ENCODE measurements at places on chromosomes 12 and 14.

- no peak for DNase-seq
These were observed 63.2 kb downstream of the TSPAN11 start for GRCh38 chr12:30989754-30990153.

- DNase-seq = no peak
These were observed 21.9 kb downstream of the CLEC9A start for GRCh38 chr12:10052193-10052913.

GRCh38 chr14:104687601-104688504 lies 1.6 kb upstream of the INF2 start:
- DNase-seq = peak; percentile 34

DNA sequence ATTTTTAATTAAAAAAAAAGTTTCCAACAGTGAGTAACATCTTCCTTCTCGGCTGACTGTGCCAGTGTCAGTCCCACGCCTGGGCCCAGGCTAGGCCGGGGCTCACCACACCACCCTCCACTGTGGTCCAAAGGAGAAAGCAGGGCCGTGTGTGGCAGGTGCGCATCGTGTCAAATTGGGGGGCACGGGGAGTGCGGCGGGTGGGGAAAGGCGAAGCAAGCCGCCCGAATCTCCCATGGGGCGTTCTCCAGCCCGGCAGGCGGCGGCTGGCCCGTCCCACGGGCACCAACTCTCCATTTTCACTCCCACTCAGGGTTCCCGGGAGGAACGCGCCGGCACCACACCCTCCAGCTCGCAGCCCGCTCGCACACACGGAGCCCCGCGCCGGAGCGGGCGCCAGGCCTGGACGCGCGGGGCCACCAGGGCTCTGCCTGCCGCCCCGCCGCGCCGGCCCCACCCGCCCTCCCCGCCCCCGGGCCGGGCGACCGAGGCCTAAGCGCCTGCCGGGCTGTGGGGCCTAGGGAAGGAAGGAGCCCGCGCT lies 604 bp downstream of the EEA1 start:
- peak; percentile 51 for DNase-seq

DNA sequence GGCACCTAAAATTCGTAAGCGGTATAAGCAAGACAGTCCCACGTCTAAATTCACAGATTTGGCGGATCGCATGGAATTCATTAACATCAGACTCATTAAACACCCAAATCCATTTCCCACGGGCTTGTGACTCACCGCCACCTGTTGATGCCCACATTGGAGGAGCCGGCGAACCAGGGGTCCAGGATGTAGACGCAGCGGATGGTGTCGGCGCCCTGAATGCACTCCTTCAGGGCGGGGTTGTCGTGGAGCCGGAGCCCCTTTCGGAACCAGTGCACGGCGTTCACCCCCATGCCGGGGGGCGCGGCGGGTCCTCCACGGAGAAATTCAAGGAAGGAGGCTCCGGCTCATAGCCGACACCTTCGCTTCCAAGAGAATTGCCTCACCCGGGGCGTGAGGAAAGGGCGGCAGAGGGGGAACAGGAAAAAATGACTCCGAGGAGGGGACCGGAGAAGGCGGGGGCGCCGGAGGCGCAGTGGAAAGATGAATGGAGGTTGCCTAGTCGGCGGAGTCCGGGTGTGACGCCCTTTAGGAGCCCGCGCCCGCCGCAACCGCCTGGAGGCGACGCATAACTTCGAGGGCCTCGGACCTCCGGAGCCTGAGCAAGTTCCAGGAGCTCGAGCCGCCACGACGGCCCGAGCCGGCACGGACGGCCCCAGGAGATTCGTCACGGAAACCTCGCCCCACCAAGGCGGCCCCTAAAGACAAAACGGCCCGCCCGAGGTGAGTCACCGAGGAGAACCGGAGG lies 506 bp downstream of the CRY1 start:
- DNase-seq = peak; percentile 77

GRCh38 chr14:33290641-33291040 lies 352.0 kb downstream of the NPAS3 start:
- no peak for DNase-seq

DNA sequence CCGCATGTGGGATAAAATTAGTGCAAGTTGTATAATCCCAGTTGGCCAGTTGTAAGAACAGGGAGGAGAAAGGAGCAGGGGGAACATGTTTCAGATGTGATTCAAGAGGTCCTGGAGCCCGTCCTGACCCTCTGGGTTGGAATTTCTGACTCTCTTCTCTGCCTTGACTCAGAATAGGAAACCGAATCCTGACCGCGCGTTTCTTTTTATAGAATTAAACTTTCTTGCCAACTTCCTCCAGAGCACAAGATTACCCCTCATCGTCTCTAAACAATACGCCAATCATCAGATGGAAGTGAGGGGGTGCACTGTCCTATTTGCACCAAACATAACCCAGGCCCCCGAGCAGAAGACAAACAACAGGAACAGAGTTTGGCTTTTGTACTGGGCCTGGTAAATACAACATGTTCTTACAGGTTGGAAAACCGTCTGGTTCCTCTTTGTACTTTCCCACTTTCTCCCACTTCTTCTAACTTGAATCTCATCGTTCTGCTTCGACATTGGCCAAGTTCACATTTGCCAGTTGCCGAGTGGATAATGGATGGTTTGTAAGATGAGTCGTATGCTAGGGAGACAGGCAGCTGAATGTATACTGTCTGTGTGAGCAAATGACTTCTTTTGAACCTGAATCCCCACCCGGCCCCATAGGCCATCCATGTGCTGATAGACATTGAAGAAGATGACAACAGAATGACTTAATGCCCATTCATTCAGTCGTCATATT lies 42.6 kb upstream of the MED13L start:
- peak; percentile 91 for DNase-seq

DNA sequence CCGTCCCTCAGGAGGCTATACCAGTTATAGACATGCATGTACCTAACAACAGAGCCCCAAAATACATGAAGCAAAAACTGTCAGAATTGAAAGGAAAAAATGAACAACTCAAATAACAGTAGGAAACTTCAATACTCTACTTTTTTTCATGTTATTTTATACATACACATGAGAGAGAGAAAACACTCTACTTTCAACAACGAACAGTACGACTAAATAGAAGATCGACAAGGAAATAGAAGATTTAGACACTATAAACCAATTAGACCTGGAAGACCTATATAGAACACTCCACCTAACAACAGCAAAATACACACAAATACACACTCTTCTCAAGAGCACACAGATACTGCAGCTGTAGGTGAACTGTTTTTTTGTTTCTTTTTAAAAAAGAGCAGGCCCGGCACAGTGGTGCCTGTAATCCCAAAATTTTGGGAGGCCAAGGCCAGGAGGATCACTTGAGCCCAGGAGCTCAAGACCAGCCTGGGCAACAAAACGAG lies 34.7 kb upstream of the PNMA1 start:
- DNase-seq = no peak

DNA sequence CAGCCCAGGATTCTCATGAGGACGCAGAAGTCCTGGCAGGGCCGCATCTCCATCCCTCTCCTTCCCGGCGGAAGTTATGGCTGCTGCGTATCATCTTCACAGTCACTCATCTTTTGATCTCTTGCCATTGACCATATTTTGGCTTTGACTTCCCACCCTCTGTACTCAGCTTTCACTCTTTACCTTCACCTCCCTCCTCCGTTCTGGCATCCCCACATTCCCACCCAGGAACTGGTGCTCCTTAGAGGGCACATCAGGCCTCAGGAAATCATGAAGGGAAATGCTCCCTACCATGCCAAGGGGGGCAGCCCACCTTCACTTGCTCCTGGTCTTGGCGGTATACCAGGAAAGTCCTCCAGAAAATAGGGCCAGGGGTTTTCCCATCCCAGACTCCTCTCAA lies 1.3 kb downstream of the TEX52 start:
- no peak for DNase-seq

Measured in mesenchymal stem cell (in vitro differentiated cells and primary cell).